Umbilical cord (tissue), 2 donors: ENCODE measurements at places on chromosomes 7 and 10.

DNA sequence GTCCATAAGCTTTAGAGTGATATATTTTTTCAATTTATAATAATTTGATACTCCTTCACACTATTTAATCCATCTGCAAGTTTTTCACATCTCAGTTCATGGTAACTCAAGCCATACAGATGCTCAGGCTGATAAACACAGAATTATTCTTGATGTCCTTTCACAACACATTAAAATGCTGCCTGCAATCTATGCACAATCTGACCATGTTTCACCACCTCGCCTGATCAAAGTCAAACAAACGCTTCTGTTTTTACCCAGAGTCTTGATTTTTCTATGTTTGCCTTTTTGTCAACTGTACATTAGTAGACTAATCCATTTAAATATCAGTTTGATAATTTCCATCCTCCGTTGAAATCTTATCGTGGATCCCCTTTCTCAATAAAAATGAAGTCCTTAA is 833.8 kb upstream of the KCND2 start:
- no peak for DNase-seq

GRCh38 chr10:120819366-120819765 is 31.8 kb upstream of the WDR11 start:
- no peak for DNase-seq

GRCh38 chr7:149081914-149082313 is 8.6 kb downstream of the ZNF786 start:
- no peak for DNase-seq

DNA sequence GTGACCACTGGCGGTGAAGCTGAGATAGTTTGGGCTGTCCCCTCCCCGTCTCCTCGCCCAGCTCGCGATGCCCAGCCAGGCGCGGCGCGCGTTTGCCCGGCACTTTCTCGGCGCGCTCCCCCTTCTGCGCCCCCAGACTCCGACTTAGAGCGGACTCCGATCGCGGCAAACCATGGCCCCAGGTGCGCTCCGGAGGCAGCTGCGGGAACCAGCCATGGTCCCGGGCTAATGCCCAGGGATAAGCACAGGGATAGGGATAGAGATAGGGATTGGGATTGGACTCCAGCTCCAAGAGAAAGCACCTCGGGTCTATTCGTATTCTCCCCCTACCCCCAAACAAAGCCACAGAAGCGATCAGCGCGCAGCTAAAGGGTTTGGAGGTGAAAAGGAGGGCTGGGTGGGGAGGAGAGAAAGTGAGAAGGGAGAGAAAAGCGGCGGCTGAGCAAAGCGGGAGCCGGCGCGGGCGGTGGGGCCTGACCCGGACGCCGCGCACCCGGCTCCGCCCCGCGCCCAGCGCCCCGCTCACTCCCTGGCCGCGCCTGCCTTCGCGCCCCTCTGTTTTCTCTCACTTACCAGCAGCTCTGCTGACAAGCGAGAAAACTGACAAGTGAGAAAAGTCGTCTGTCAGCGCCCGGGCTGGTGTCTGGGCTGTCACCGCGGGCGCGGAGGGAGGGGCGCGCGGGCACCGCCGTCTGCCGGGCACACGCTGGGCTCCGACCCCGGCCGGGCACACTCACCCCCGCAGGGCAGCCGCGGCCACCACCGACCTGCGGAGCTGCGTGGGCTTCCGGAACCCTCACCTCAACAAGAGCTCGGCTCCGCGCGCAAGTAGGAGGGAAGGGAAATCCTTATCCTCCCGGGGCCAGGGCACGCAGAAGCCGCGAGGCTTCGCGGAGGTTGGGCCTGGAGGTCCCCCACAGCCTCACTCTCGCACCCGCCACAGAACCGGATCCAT is at the start of gene PDE1C:
TSS of gene PDE1C (minus strand) at position 2 of the 955 bp plus-strand sequence.
- peak; percentile 25 for DNase-seq

- no peak for DNase-seq
These were observed 543.3 kb downstream of the TNS3 start for GRCh38 chr7:47038621-47039020.

GRCh38 chr10:113178771-113179170 is 228.7 kb downstream of the TCF7L2 start:
- no peak for DNase-seq

DNA sequence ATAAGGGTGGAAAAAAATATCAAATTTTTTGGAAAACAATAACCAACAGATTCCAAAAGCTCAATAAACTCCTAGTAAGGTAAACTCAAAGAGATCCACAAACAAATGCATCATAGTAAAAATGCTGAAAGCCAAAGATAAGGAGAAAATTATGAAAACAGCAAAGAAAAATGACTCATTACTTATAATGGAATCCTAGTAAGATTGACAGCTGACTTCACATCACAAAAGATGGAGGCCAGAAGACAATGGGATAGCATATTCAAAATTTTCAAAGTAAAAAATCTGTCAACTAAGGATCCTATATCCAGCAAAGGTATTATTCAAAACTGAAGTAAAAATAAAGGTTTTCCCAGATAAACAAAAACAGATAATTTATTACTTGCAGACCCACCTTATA is 183.4 kb upstream of the VIPR2 start:
- no peak for DNase-seq

- DNase-seq: no peak
These were observed 17.0 kb downstream of the PDK4 start for GRCh38 chr7:95579318-95579717.

DNA sequence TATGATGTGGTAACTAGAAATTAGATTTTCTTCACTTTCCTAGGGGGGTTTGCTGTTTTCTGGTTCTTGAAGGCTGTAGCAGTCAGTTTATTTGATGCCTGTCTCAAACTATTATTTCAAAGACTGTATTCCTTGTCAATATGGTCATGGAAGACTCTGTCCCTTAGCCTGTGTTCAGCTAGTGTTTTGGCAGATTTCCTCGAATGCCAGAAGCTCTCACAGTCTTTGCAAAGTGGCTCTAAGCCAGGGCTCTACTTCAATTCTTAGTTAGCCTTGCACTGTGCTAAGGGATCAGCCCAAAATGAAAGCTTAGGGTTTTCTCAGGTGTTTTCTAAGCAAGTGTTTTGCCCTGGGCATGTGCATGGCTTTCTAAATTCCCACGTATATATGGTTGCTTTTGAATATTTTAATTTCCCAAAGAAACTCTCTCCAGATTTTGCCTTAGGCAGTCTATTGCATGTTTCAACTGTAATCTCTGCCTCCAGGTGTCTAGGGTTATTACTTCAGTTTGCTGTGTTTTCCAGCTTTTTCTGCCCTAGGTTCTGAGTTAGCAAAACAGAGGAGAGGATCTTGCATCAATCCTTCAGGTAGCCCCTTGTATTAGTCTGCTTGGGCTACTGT is 7.2 kb upstream of the C1GALT1 start:
- no peak for DNase-seq
